ENCODE measurements at places on chromosomes 7 and 10. TPM values are rescaled to one million over a fixed set of nuclear protein-coding genes. Genes with fewer than 3 reads are reported as not detected.

- no peaks in the 10 kb centered on the region for H3K36me3 ChIP-seq
- no peak overlapping the region for H3K27ac ChIP-seq
- no peaks in the 10 kb centered on the region for H3K4me1 ChIP-seq
Observed at GRCh38 chr10:49791100-49791499, 29.0 kb upstream of the OGDHL start.

C10orf105 gene
- total RNA-seq, result 0.48 TPM

- H3K4me1 ChIP-seq, result peaks cover 10% of the 10 kb centered on the region
- no peaks in the 10 kb centered on the region for H3K36me3 ChIP-seq
- no peak for DNase-seq
- H3K27ac ChIP-seq, result no peak overlapping the region
Observed at GRCh38 chr10:972763-973162, 15.5 kb upstream of the GTPBP4 start.

DNA sequence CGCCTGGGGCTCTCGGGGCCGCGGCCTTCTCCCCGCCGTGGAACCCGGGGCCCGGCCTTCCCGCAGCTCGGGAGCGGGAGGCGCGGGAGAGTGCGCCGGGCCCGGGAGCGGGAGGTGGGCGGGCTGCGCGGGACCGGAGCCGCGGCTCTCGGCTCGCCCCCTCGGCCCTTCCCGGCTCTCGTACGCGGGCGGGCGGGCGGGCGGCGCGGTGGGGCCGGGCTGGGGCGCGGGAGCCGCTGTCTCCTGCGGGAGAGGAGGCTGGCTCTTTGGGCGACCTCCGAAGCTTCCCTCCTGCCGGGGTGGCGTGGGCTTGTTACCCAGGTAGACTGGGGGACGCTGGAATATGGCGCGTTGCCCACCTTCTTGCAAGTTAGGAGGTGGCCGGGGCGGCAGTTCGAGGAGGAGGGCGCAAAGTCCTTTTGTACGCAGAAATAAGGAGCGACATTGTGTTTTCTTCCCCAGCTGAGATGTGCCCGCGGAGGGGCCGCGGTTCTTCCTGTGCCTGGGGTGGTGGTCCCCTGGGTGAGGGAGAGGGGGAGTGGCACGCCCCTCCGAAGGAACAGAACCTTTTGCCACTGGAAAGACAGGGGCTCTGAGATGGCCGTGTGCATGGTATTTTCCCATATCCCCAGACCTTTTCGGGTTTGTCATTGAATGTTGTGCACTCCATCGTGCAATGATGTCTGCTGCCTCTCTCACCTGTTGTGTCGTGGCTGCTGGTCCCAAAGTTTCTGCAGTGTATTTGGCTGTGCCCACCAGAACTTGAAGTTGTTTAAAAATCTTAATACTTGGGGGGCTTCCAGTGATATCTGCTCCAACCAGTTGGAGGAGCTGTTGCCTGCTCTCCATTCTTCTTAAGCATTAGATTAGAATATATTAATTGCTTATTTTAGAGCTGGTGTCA is 844 bp downstream of the NRF1 start:
- H3K4me1 ChIP-seq, result peaks cover 2% of the 10 kb centered on the region
- H3K36me3 ChIP-seq, result no peaks in the 10 kb centered on the region
- 0 out of 2 replicates have a peak overlapping the region, but pooled peaks have one; percentile 97 for H3K27ac ChIP-seq
- no peak for DNase-seq

DNA sequence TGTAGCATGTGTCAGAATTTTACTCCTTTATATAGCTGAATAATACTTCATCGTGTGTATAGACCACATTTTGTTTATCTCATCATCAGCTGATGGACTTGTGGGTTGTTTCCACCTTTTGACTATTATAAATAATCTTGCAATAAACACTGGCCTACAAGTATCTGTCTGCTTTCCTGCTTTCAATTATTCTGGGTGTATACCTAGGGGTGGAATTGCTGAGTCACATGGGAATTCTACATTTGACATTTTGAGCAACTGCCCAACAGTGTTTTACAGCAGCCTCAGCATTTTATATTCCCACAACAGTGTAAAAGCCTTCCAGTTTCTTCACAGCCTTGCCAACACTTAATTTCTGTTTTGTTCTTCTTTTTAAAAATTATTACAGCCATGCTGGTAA is 200.3 kb upstream of the PRSS1 start:
- no peak overlapping the region for H3K4me3 ChIP-seq
- no peaks in the 10 kb centered on the region for H3K36me3 ChIP-seq
- no peaks in the 10 kb centered on the region for H3K4me1 ChIP-seq
- DNase-seq, result no peak
- no peaks in the 10 kb centered on the region for H3K27me3 ChIP-seq
- no peak overlapping the region for H3K27ac ChIP-seq
